ENCODE measurements at places on chromosomes 16 and 17.

GRCh38 chr17:77472468-77473310, 331.9 kb downstream of the SEC14L1 start:
- DNase-seq: no peak

DNA sequence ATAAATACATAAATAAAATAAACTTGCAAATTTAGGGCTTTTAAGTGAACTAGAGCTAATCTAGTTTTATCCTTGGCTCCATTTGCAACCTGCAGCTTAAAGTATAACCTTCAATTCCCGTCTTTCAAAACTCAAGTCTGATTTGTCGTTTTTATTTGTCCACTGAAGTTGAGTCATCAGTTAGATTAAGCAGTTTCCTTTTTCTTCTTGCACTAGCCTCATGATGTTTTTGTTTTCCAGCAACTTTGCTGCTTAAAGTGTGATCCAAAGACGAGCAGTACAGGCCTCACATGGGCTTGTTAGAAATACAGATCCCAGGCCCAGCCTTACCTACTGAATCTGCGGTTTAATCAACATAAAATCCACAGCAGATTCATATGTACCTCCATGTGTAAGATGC, 13.8 kb downstream of the ARSG start:
- DNase-seq: no peak

- no peak for DNase-seq
These were observed 11.7 kb downstream of the CCDC57 start for GRCh38 chr17:82200743-82201497.

DNA sequence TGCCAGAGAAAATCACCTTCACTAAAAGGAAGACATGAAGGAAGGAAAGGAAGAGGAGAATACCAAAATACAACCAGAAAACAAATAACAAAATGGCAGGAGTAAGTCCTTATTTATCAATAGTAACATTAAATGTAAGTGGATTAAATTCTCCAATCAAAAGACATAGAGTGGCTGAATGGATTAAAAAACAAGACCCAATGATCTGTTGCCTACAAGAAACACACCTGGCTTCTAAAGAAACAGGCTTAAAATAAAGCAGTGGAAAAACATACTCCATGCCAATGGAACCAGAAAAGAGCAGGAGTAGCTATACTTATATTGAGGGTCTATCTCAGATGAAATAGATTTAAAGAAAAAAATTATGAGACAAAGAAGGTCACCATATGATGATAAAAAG, 86.4 kb upstream of the METRNL start:
- no peak for DNase-seq

DNA sequence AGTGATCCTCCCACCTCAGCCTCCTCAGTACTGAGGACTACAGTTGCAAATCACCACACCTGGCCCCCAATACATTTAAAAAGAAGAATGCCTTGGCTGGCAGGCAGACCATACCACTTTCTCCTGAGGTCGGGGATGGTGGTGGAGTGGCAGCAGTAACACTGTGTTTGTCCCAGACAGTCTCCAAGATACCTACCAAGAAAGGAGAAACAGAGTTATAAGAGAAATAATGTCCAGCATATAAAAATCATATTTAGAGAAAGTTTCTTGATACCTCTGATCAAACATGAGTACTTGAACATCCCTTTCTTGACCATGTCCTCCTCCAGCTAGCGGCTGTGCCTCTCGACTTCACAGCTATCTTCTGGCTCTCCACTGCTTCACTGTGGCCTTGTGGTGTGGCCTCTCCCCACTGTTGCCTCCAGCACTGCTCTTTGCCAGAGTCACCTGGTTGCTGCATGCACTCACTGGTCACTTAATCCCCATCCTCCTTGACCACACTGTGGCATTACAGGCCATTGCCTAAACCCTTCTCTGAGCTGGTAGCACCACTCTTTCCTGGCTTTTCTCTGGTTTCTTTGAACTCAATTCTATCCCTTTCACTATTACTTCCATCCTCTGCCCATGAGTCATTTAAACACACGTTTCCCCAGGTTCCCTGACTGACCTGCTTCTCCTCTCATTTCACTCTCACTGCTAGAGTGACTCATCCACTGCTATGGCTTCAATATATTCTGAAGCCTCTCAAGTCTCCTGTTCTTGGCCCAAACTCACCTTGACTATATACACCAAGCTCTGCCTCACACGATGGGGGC, 45.2 kb downstream of the XPO6 start:
- DNase-seq: peak; percentile 73

- no peak for DNase-seq
These were observed 140.2 kb upstream of the CIBAR2 start for GRCh38 chr16:85252461-85252860.

- DNase-seq: no peak
These were observed 2.3 kb upstream of the SSTR5 start for GRCh38 chr16:1070084-1070863.

- no peak for DNase-seq
These were observed 6.8 kb upstream of the CAVIN1 start for GRCh38 chr17:42429726-42430447.

DNA sequence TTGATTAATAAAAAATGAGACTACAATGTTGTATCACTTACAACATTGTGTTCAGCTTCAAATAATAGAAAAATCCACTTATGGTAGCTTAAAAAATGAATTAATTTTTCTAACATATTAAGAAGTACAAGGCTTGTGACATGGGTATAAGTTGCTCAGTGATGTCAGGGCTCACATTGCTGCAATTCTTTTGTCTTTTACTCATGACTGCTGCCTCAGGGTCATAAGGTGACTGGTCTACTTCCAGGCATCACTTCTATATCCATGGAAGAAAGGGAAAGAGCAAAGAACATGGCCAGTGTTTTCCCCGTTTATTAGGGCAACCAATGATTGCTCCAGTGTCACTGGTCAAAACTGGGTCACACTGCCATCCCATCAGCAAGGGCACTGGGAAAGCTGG, 295.3 kb downstream of the MAP2K4 start:
- DNase-seq: no peak

DNA sequence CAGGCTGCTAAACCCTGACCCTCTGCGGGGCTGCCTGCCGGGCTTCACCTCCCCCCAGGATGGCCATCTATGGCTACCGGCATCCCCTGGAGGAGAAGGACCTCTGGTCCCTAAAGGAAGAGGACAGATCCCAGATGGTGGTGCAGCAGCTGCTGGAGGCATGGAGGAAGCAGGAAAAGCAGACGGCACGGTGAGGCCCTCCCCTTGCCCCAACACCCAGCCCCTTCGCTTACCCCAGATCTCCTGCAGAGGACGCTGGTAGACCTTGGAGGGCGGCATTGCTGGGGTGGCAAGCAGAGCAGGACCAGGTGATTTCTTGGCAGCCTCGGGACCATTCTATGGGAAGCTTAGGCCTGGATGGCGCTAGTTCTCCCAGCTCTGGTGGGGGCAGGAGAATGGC, 24.5 kb downstream of the ABCC3 start:
- no peak for DNase-seq

DNA sequence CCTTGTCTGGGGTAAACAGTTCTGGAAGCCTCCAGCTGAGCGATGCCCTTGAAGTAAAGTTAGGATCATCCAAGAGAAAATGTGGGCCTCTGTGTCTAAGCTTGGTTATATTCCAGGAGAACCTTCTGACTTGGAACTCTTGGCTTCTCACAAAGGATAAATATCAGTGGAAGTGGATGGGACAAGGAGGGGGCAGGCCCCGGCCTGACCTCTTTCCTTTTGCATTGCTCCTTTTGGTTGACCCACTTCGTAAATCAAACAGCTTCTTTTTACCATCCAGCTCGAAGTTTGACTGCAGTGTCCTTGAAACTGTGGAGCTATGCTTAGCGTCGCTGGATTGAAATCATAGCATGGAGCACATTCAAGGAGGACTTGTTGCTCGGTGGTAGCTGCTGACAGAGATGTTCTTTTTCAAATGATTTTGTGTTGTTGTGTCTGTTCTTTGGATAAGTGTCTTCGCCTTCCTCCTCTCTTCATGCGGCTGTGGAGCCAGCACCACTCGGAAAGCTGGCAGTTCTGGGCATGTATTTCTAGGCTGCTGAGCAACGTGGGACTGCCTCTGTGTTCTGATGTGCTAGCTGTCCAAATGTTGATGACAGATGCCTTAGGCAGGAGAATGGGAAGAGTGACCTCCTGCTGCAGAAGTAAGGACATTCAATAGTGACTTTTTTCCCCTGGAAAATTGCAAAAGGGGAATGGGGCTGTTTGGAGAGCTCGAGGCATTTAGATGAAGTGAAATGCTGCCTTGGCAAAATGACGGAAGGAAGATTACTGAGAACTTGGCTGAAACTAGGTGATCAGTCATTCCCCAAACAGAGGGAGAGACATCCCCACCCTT, 4.5 kb downstream of the MINK1 start:
- DNase-seq: no peak

GRCh38 chr16:87278191-87279093, 38.8 kb downstream of the C16orf95 start:
- DNase-seq: peak; percentile 55

GRCh38 chr16:31386157-31386984, 6.8 kb upstream of the ITGAD start:
- peak; percentile 74 for DNase-seq

GRCh38 chr17:77708936-77709335, 249.6 kb upstream of the TNRC6C start:
- no peak for DNase-seq

DNA sequence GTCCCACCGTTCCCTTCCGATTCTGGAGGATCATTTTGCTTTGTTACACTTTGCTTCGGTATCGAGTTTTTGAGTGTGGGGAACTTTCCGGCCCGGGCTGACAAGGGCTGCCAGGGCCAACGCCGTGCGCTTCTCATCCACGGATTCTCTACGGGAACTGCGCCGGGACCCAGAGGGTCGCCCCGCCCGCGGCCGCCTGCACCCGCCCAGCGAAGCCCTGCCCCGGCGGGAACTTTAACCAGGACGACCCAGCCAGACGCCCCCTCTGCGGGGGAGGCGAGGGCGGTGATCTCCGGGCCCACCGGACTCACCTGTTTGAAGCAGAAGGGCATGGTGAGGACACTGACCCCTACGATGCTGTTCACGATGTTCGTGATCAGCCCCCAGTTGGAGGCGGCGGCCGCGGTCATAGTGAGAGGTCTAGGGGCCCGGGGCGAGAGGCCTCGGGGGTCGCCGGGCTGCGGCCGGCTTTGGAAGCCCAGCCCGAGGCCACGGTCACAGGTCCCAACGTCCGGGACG, 536 bp downstream of the SLC38A10 start:
- no peak for DNase-seq

GRCh38 chr17:40884708-40885512, at the start of gene KRT20:
KRT20 (minus strand) TSS chr17:40885242; CDS start chr17:40885185, 57 bp downstream.
- DNase-seq: no peak

DNA sequence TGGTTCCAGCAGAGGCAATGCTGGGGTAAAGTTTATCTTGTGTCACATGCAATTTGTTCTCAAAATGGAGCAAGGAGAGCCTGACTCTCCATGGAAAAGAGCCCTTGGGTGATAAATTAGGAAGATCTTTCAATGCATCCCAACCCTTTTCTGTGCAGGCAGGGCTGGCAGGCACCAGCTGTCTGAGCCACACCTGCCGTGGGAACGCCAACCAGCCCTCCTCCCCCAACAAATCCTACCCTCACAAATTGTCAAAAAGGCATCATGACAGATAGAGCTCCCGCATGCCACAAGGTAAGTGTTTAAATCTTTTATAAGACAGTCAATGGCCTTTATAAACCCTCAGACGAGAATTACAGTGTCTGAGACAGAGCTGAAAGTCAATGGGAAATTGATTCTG, 418.5 kb upstream of the CDH5 start:
- no peak for DNase-seq

GRCh38 chr17:2755891-2756724, 6.7 kb upstream of the CCDC92B start:
- DNase-seq: no peak

- no peak for DNase-seq
These were observed 860 bp upstream of the DCAF7 start for GRCh38 chr17:63549289-63549945.

- no peak for DNase-seq
These were observed 28.9 kb downstream of the BEAN1 start for GRCh38 chr16:66455970-66456369.

DNA sequence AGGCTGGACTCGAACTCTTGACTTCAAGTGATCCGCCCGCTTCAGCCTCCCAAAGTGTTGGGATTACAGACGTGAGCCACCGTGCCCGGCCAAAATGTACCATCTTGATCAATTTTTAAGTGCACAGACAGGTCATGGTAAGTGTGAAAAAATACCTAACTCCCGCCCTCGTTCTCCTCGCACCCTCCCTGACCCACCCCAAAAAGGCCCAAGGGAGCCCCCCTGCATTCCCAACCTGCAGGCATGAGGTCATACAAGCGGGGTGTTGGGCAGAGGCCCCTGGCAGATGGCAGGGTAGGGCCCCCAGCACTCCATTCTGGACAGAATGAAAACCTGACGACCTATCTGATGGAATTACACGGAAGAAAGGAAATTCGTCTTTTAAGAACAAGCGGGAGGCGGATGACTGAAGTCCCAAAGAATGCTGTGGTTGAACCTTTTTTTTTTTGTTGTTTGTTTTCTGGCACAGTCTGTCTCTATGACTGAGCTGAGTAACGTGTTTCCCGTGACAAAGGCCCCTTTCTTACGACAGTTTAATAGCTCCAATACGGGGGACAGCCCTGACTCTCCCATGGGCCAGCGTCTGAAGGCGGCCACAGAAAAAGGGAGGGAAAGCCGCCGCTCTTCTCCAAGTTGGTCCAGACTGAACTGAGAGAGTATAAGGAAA, 376.4 kb downstream of the SLC39A11 start:
- peak; percentile 99 for DNase-seq
